Renal cortical epithelial cell (primary cell): ENCODE measurements at places on chromosomes 3 and 15. TPM values are rescaled to one million over a fixed set of nuclear protein-coding genes. Genes with fewer than 3 reads are reported as not detected.

DNA sequence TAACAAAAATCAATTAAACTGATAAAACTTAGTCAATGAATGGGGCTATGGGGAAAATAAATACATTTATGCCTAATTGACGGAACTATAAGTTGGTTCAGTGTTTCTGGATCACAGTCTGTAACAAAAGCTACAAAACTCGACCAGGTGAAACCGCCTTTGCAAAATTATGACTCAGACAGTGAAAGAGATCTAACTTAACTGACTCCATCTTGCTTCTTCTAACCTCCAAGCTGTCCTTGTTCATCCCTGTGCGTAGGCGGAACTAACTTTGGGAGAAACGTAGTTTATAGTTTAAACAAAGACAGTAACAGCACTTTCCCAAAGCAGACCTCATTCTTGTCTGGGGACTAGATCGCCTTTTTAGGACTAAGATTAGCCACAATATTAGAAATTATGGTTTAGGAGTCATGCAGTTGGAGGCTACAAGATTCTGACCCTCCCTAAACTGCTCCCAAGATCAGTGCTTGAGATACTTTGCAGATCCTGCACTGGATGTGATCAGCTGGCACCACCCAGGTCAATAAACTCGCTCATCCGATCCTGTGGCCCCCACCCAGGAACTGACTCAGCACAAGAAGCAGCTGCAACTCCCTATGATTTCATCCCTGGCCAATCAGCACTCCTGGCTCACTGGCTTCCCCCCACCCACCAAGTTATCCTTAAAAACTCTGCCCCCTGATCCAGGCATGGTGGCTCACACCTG, 7.2 kb upstream of the MFGE8 start:
- peak; percentile 58 for DNase-seq

Gene TMCO5A
- not detected in 2 replicates for total RNA-seq

GRCh38 chr3:122797291-122797690, 2.4 kb downstream of the SLC49A4 start:
- DNase-seq: peak; percentile 30

DNA sequence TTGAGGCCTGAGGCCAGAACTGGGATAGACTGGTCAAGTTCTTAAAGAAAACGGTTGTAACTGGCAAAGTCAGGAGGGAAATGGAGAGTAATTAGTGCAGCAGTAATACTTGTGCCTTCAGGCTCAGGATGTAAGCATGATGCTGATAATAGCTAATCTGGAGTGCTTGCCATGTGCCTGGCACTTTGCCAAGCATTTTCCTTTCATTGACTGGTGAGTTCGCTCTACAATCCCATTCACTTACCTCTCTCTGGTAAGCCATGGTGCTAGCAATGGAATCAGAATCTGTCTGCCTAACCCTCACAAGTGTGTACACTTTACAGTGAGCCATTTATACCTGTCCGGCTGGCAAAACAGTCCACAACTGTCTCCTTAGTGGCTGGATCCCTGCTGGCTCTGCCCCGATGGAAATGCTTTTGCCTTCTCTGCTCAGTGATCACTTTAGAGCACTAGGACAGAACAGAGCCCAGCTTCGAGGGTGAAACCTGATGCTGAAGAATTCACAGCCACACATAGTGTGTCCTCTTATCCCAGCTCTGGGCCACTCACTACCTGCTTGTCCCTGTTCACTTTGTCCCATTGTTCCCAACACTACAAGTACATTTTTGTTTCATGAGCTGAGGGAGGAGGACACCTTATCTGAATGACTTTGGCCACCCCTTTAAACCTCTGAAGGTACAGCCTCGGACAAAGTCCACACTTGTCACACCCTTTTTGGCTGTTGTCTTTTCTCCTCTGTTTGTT, 10.3 kb downstream of the CHP1 start:
- peak; percentile 96 for DNase-seq

DNA sequence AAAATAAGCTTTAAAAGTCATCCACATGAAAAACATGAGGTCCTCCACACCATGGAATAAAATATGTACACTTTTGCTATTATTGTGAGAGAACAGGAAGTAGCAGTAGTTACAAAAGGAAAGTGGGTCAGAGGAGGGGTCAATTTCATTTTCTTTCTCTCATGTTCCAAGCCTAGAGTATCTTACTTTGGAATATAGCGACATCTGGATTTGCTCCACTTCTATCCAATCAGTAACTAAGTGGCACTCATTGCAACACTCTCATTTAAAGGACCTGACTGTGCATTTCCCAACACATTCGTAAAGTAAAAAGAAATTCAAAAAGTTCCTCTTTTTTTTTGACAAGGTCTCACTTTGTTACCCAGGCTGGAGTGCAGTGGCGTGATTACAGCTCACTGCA, 637.3 kb downstream of the TUSC7 start:
- DNase-seq: no peak

Gene NOX5
- 0.55 TPM in 1 of 2 replicates, not detected in the other for total RNA-seq

Gene GRK7
- 0.05 TPM in 1 of 2 replicates, not detected in the other for total RNA-seq

DNA sequence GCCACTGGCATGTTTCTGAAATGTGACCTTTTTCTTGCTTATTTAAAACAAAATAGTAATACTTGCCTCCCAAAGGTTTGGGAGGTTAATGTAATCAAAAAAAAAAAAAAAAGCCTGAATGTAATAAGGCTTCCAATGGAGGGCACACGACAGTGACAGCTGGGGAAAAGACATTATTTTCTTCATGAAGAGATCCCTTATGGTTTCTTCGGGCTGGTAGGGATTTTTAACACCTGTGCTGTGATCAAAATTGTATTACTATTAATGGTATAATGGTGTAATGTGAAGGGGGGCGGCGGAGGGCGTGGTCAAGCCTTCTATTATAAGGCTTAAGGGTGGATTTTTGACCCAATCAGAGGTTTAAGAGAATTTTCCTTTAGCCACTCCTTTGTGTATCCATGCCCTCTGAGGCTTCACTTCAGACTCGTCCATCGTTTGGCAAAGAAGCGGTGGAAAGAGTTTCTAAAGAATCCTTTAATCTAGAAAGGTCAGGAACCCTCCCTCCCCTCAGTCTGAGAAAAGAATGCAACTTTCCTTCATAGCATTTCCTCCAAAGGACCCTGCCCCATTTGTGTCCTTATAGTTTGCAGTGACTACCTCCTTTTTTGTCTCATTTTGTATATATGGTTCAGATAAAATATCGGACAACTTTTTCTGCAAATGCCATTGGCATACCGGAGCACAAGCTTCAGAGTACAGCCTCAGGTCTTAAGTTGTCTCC, 89.5 kb upstream of the CHD2 start:
- peak; percentile 88 for DNase-seq

DNA sequence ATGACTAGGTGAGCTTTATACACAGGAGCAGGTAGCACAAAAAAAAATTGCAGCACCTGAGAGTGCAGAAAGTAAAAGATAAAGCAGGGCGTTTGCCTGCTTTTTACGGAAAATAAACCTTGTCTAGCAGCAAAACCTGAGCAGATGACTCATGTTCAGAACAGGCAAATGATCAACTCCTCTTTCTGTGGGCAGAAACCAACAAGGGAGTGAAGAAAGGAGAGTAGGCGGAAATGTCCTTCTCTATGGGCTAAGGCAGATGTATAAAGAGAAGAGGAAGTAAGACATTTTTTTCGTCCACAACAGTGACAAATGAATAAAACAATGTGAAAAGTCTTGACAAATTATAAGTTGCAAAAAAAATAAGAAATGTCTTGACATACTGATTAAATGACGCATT, 24.5 kb upstream of the GMNC start:
- peak; percentile 90 for DNase-seq

DNA sequence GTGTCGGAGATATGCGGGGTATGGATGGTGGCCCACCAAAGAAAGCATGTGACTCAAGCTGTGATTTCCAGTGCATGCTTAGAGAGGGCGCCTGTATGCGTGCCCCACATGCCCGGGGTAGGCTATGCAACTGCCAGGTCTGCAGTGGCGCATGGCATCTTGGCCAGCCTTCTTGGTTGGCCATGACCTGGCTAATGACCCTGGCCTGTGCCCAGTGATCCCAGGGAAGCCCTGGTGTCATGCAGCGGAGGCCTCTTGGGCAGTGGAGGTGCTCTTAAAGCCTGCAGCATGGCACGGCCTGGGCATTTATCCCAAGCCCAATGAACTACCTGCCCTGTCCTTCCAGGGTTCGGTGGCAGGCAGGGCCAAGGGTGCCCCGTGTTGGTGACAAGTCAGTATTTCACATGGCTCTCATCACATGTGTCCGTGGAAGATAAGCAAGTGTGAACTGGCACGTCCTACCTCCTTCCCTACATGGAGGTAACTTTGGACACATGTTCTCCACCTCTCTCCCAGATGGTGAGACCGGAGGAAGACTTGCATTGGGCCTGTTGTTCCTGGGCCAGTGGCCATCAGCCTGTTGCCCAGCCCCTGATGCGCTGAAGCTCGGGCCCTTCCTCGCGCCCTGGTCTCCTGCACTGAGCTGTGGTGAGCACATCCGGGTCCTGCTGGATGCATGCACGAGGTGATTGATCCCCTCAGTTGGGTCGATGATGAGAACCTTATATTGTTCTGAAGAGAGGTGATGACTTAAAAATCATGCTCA, 192.0 kb downstream of the UBE3A start:
- DNase-seq: no peak

GRCh38 chr3:4067893-4068292, 235.3 kb upstream of the SETMAR start:
- DNase-seq: no peak

GRCh38 chr15:45704329-45705249, 69.8 kb downstream of the SQOR start:
- DNase-seq: peak; percentile 31

- no peak for DNase-seq
These were observed 33.6 kb upstream of the ETV5 start for GRCh38 chr3:186142393-186142932.

Gene TCF12
- total RNA-seq: 34.7 and 87.6 TPM in 2 replicates

Gene EIF2B5
- total RNA-seq: 36.1 and 43.8 TPM in 2 replicates

DNA sequence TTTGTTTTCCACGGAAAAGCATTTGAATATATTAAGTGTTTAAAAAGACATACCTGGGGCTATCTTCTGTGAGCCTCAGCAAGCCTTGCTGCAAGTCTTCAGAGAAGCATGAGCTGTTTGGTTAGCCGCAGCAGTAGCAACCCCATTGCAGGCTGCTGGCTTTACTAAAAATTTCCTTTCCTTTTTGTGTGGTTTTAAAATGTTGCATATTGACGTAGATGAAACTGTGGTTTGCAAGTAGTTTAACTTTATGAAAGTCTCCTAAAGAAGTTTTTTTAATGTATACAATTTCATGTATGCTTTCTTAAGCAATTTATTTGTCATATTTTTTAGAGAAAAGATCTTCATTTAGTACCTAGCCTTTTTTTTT, at the start of gene GPR171:
Gene GPR171, minus strand, starts transcription at position 166 of the 370 bp plus-strand sequence. CDS start 3,830 bp downstream, outside the sequence.
- DNase-seq: no peak

DNA sequence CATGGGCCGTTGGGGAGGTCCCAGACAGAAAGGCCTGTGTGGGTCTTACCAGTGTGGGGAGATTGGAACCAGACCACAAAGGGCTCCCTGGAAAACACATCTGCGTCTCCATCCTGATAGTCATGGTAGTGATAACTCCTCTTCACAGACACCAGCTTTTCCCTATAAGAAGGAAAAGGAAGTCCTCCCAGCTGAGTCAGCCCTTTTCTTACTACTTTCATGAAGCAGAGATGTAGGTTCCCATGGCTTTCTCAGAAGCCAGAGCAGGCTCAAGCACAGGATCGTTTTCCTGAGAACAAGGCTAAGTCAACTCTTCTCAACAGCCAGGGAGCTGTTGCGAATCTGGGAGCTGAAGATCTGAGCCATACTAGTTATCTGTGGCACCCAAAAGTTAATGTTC, 6.1 kb downstream of the DNASE1L3 start:
- no peak for DNase-seq

- no peak for DNase-seq
These were observed 26.5 kb downstream of the IQSEC1 start for GRCh38 chr3:13046569-13047274.

- peak; percentile 81 for DNase-seq
These were observed 107.9 kb downstream of the FMN1 start for GRCh38 chr15:33086500-33087121.

GRCh38 chr3:56667973-56668579, 15.0 kb downstream of the TASOR start:
- DNase-seq: peak; percentile 37

DNA sequence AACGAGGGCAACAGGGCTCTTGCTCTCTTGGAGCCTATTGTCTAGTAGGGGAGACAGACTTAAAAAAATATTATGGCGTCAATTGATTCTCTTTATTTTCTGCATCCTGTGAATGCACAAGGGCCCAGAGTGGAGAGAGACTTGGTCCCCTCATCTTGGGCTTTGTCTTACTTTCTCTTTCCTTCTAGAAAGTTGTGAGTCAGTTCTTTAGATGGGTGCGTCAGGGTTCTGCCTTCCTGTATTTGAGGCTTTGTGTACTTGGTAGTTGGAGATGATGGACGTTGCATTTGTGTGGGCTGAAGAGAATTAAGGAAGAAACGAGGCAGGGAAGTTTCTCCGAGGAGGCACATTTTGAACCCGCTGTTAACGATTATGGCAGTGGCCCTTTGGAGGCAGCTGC, 52.9 kb downstream of the CACNA1D start:
- DNase-seq: no peak

- peak; percentile 75 for DNase-seq
These were observed 1.5 kb upstream of the OR4F15 start for GRCh38 chr15:101810456-101810855.

DNA sequence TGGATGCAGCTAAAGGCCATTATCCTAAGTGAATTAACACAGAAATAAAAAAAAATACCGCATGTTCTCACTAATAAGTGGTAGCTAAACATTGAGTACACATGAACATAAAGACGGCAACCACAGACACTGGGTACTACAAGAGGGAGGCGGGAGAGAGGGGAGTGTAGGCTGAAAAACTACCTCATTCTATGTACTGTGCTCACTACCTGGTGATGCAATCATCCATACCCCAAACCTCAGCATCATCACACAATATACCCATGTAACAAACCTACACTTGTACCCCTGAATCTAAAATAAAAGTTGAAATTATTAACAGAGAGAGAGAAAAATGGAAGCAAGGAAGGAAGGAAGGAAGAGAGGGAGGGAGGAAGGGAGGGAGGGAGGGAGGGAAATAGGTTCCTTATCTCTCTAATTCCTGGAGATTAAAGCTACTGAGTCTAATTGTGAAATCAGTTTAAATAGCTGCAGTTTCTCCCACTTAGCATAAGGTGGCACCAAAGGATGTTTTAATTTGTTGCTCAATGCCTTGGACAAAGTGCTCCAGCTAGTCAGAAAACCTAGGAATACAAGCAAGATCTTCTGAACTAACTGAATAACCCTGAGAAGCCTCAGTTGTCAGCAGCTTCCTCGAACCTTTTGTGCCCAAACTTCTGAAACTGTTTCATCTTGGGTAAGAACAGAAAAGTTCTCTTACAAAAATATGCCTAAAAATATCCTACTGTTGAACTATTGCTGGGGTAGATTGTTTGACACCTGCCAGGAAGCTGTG, 79.4 kb upstream of the ATP11B start:
- peak; percentile 77 for DNase-seq
